ENCODE measurements at places on chromosomes 5 and 9.

DNA sequence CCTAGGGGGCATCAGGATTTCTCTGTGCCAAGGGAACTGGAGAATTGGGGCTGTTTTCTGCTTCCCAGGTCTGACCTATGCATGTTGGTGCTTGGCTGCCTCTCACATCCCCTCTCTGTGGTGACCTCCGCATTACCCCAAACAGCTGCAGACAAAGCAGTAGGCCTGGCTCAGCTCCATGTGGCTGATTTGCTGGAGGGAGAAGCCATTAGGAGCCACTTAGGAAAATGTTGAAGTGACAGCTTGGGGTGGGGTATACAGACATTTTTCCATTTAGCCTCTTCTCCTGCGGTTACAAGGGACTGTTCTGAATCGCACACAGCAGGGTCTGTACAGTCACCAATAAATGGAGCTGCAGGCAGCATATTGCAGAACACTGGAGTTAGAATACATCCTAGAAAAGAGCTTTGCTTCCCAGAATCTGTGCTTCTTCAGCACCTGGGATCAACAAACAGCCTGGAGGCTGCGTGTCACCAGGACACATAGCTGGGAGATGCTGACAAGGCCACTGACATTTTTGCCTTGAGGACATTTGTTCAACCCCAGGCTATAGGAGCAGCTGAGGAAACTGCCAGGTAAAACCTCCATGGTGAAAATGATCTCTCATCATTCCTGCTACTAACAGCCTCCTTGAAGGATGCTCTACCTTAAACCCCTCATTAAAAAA is 335.3 kb downstream of the DIRAS2 start:
- DNase-seq = no peak

DNA sequence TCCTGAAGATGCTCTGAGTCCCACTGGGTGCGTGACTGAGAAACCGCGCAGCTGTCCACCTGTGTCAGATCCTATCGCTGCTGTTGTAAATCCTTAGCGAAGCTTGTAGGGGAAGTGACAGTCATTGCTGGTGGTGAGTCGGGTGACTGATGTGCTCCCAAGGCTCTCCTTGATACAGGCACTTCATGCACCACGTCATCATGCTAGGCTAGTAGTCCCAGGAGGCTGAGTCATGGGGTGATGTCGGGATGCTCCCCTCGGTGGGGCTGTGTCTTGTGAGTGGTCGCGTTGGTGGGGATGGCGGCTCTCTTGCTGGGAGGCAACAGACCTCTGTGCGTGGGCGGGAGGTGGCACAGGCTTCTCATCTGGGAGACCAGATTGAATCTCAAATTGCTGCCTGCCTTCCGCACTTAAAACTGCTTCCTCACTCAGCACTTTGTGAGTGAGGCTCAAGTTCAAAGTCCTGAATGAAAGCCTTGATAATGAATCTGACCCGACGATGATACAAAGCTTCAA is 84.7 kb downstream of the CSNK1A1 start:
- no peak for DNase-seq

DNA sequence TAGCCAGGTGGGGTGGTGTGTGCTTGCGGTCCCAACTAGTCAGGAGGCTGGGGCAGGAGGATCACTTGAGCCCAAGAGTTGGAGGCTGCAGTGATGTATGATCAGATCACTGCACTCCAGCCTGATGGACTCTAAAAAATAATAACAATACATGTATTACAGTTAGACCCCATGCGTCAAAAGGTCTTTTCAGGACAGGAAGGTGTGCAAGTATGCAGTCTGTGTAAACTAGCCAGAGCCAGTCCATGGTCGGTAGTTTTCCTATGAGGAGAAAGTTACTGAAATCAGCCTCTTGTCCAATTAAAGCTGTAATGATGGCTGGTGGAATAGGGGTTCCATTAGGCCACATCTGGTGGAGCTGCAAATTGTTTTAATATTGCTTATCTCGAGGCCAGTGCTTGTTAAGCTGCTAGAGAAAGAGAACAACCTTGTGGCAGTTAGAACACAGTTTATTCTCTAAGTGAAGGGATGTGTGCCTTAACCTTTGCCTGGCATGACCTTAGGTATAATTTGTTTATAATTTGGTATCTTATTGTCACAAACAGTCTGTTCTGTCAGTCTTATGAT is 1.5 kb upstream of the STOM start:
- no peak for DNase-seq

- no peak for DNase-seq
Observed at GRCh38 chr9:137438591-137439157, 2.5 kb downstream of the ENTPD8 start.

DNA sequence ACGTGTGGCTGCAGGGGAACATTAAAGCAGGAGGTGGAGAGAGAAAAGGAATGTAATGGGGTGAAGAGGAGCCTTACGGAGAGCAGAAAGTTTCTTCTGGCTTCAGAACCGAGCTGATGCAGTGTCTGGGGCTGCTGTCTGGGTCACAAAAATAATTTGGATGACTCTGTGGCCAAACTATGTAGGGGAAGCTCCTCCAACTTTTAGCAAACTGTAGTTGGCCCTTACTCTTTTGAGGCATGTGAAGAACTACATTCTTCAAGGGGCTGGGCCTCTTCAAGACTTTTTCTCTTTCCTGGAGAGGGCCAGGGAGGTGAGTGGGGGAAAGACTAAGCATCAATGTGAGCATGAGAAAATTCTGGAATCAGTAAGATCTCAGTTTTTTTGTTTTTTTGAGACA is 31.9 kb upstream of the SPARC start:
- no peak for DNase-seq

DNA sequence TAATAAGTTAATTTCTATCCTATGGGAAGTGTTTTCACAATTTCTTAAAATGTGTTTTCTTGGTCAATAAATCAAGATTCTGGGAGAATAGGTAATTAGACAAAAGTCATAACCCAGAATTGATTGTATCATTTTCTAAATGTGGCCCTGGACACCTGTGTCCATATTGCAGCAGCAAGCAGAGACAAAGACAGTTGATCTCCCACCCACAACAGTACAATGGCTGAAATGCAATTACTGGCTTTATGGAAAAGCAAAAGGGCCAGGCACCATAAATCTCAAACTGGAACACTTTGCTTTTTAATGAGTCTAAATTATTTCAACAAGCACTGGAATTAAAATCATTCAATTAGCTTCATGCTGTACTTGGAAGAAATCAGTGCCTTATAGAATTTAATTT is 157.2 kb downstream of the ESM1 start:
- DNase-seq = no peak

- DNase-seq = no peak
Observed at GRCh38 chr5:13865312-13865711, 79.2 kb downstream of the DNAH5 start.

DNA sequence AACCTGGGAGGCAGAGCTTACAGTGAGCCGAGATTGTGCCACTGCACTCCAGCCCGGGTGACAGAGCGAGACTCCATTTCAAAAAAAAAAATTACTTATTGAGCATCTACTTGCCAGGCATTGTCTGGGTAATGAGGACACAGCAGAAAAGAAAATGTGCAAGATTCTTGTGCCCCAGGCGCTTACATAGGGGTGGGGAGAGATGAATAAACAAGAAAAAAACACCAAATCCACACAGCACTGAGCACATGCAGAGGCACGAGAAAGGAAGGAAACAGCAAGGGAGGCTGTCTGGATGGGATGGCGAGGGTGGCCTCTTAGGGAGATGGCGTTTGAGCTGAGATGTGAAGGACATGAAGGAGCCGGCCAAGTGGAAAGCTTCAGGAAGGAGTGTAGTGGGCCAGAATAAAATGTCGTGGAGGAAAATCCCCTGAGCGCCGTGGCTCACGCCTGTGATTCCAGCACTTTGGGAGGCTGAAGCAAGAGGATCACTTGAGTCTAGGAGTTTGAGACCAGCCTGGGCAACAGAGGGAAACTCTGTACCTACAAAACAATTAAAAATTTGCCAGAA is 13.9 kb downstream of the DYNC2I2 start:
- DNase-seq = no peak

Data from CD4-positive, alpha-beta T cell treated with Interleukin-15 for 4 hours (primary cell).